IMR-90 (cell line): ENCODE measurements at places on chromosomes 2 and 18. TPM values are rescaled to one million over a fixed set of nuclear protein-coding genes. Genes with fewer than 3 reads are reported as not detected.

The C1QL2 gene
- total RNA-seq = not detected in 2 replicates

The DOK6 gene
- 2.7 and 3.9 TPM in 2 replicates for total RNA-seq

The LYG1 gene
- total RNA-seq = not detected in 2 replicates

The ZCCHC2 gene
- 2.2 and 3.6 TPM in 2 replicates for total RNA-seq

The UGT1A10 gene
- total RNA-seq = not detected in 2 replicates
